GM04503 (cell line): ENCODE measurements at places on chromosomes 1 and 21.
A peak's percentile ranks its signal among the peaks of the same experiment; 100 is the strongest.

GRCh38 chr1:168386949-168387586, 106.4 kb downstream of the TBX19 start:
- DNase-seq: no peak

- no peak for DNase-seq
Measured at GRCh38 chr1:111597426-111597825, 22.2 kb upstream of the RAP1A start.

- no peak for DNase-seq
Measured at GRCh38 chr1:102174259-102174863, 177.6 kb upstream of the OLFM3 start.

DNA sequence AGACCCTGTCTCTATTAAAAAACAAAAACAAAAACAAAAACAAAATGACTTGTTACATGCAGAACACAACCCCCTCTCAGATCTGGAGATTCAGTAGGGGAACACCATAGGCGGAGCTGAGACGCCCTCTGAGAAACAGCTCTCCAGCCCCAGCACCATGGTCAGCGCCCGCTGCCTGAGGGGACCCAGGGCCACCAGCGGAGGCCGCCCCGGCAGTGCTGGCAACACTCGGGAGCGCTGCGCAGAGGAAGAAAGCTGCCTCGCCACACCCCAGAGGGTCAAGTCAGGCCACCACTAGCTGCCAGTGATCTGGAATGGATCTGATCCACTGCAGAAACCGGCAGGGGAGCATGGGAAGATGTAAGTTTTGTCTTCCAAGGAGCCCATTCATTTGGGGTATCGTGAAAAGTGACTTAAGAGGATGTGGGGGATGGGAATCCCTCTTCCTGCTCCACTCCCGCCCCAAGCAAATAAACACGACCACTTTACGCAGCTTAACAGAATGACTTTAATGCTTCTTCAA, 3.1 kb downstream of the ACTA1 start:
- DNase-seq: no peak

GRCh38 chr1:181732218-181732990, 249.1 kb downstream of the CACNA1E start:
- DNase-seq: no peak

- no peak for DNase-seq
Measured at GRCh38 chr1:111615870-111616715, 3.5 kb upstream of the RAP1A start.

GRCh38 chr1:70220517-70221237, 503 bp upstream of the SRSF11 start:
- no peak for DNase-seq

DNA sequence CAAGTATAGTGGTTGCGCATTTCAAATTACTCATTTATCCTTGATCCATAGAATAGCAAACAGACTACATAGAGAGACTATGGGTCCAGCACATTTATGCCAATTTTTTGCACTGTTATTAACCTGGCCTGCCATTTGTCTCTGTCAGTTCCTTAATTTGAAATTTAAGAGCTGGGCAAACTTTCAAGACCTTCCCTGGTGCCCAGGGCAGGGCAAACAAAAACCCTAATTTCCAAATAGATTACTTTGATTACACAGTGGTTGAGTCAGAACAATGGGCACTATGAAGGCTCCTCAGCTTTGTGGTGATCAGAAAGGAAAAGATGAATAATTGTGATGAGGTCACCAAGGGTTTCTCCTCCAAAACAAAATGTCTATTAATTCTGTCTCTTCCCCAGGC, 80.6 kb downstream of the TNFSF18 start:
- DNase-seq: no peak

DNA sequence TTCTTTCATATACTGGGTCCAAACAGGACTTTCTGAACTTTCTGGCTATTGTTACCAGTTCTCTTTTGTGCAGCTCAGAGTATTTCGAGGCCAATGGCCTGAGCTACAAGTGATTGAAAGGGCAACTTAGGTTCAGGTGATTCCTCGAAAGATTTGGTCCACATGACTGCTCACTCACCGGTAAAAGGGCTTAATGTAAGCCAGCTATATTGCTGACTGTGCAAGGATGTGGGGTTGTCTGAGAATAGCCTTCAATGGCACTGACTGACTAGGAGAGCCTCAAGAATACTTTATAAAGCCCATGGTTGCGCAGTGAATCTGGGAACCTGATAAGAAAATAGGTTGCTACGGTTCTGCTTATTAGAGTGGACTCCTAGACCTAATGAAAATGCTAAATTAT, 269.0 kb downstream of the SEC16B start:
- DNase-seq: no peak

GRCh38 chr1:155000411-155000725, 2.2 kb upstream of the ZBTB7B start:
- no peak for DNase-seq

GRCh38 chr1:19466112-19466561, 19.2 kb downstream of the CAPZB start:
- no peak for DNase-seq

GRCh38 chr1:63592536-63593302, 492 bp upstream of the PGM1 start:
- no peak for DNase-seq

- DNase-seq: no peak
Measured at GRCh38 chr21:46096596-46097335, 1.1 kb upstream of the COL6A2 start.

- no peak for DNase-seq
Measured at GRCh38 chr1:75171876-75172275, 37.7 kb downstream of the LHX8 start.

GRCh38 chr1:178451529-178451928, 45.2 kb downstream of the CLEC20A start:
- DNase-seq: peak; percentile 20

- no peak for DNase-seq
Measured at GRCh38 chr21:15063081-15063813, 1.6 kb downstream of the NRIP1 start.

DNA sequence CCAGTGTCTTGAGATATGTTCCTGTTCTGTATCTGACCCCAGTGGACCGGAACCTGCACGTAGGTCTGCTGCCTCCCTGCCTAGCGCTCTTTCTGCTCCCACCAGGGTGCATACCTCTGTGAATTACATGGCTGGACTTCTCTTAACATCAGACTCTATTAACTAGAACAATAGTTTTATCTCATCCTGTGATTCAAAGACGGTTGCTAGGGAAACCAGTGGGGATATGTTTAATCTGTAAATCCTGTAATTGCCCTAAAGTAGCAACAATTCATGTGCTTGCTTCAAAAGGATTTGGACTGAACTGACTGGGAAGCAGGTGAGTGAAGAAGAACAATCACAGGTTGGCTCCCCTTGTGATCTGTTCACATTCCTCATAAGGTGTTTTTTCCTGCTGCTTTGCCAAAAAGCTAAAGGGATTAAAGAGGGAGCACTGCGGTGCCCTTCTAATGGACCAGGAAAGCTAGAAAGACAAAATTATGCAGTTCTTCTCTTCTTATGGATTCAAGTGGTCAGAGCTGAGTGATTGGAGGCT, 52.7 kb upstream of the DIRAS3 start:
- DNase-seq: no peak

- no peak for DNase-seq
Measured at GRCh38 chr21:36749935-36750575, 51.1 kb downstream of the SIM2 start.

GRCh38 chr1:29700491-29700890, 464.2 kb downstream of the PTPRU start:
- DNase-seq: no peak

- no peak for DNase-seq
Measured at GRCh38 chr1:52482326-52483004, 70.4 kb downstream of the TUT4 start.

GRCh38 chr1:23784846-23785245, 6.1 kb upstream of the LYPLA2 start:
- no peak for DNase-seq

- DNase-seq: no peak
Measured at GRCh38 chr1:235203428-235203827, 42.4 kb upstream of the RBM34 start.

DNA sequence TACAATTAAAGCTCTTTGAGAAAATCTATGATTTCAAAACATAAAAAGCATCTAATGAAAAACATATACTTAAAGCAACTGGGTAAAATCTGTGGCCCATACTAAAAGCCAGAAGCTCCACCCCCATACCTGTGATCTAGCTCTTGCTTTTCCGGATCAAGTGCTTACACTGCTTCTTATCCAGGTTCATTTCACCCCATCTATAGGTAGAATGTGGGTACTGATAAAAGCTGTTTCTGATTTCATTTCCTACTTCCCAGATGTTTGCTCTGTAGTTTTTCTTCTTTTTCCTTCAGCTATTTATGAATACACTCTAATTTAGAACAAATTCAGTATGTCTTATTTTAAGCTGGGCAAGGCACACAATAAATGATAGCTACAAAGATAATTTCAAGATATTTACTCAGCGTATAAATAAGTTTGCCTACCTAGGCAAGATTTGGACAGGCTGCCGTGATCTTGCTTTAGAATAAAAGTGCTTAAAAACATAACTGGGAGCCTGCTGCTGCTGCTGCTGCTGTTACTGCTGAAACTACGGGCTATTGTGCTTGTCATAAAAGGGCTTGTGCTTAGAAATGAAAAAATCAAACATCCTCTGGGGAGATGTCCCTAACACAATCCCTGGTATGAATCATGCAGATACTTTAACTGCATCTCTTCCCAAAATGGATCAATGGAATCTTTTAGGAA, 2.1 kb downstream of the SIPA1L2 start:
- no peak for DNase-seq

DNA sequence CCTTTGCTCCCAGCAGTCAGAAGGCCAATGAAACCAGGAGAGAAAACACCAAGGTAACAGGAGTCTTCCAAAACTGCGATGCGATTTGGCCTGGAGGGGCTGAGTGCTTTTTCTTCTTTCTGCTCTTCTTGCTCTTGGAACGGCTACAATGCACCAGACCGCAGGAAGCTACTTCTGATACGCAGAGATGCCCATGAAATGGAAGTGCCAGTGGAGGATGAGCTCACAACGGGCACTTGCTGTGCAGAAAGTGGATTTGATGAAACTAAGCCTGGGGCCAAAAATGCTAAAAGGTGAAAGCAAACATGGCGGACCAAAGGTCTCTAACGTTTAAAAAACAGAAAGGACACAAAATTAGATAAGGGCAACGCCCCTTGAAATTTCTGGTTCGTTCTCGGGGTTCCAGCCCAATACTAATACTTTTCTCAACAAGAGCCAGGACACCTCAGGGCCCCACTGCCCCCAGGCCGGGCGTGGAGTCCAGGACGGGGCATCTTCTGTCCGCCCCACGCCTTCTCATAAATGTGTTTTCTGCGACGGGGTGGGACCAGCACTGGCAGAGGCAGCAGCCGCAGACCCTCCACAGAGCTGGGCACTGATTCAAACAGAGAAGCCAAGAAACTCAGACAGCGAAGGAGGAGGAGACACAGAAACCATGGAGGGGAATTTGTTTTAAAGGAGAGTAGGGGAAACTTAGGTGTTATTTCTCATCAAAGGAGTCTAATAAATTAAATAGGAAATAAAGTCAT, 101.3 kb downstream of the CRYAA start:
- DNase-seq: no peak

GRCh38 chr21:42142627-42143026, 71.5 kb downstream of the UMODL1 start:
- no peak for DNase-seq

- no peak for DNase-seq
Measured at GRCh38 chr21:42352441-42353095, 1.8 kb upstream of the TFF2 start.

DNA sequence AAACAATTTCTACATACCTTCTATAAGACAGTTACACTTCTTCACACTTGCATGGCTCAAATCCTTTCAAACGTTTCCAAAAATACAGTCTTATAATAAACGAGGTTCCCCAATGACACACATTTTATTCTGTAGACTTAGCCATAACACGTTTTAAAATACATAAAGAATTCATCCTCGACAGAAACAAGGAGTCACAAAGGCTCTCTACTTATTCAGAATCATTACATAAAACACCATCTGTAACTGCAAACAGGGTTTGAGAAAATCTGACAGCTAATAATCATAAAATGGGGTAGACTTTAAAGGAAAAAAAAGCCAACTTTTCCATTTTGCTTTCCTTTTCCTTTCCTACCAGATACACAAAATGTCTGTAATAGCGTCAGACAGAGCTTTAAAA, 1.8 kb downstream of the PIK3R3 start:
- no peak for DNase-seq

- DNase-seq: no peak
Measured at GRCh38 chr21:36817732-36818450, 119.0 kb downstream of the SIM2 start.

GRCh38 chr1:201560328-201561194, 21.6 kb downstream of the NAV1 start:
- no peak for DNase-seq

DNA sequence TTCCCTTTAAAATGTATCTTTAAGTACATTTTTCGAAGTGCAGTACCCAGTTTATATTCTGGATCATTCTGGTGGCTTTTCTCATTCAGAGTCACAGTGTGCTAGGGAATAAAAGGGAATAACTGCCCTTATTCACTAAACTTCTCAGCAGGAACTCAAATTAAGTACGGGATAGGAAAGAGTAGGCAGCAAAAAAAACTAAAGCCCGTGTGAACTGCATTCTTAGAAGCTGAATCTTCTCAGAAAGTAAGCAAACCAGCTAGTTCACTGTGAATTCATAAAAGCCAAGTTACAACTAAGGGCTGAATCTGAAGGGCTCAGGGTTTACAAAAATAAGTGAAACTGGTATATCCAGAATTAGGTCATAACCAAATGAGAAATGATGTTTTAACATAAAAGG, 22.0 kb downstream of the PRPF38A start:
- peak; percentile 17 for DNase-seq

DNA sequence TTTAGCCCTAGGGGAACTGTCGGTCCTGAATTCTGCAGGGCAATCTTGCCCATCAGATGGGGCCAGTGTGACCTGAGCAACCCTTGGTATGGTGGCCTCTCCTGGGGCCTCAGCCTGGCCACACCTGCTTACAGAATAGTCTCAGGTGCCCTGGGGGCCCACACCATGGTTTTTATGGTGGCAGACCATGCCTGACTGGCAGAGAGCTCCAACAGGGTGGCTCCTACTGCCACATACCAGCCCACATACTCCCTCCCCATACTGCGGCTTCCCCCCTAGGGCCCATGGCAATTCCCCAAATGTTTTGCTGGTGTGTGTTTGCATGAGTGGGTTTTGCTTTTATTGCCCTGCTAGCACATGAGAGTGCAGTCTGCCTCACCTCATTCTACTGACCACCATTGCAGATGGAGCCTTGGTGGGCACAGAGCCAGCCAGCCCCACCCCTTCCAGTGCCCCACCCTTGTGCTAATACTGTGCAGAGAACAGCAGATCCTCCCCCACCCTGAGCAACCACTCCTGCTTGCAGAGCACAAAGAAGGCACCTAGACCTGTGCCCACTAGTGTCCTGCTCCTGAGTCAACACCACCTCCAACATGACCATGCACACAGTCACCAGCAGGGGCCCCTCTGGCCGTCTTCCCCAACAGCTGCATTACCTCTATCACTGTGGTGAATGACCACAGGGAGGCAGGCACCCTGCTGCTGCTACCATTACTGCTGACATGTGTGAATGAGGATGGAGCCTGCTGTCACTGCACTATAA, 86.8 kb downstream of the GDAP2 start:
- no peak for DNase-seq

DNA sequence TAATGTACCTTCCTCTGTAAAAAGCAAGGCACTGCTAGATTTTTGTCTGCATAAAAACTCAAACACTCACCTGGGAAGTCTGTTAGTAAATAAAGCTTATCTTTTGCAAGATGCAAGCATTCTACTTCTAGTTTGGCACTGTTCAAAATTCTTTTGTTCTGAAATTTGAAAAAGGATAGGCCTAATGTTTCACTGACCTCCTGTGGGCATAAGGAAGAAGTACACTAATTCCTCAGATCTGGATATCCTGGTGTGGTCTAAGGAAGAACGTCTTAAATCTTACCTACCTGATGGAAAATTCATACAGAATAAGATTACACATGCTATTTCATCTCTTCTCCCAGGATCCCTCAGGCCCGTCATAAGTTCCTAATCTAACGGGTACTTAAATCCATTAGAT, 93.5 kb upstream of the CAMK1G start:
- no peak for DNase-seq
